NCI-H2107 (cell line): ENCODE measurements at places on chromosomes 6 and 20.

- DNase-seq = no peak
Measured at GRCh38 chr6:29336269-29336668, 32.4 kb downstream of the OR5V1 start.

- DNase-seq = no peak
Measured at GRCh38 chr6:111951497-111952085, 78.3 kb upstream of the FYN start.

DNA sequence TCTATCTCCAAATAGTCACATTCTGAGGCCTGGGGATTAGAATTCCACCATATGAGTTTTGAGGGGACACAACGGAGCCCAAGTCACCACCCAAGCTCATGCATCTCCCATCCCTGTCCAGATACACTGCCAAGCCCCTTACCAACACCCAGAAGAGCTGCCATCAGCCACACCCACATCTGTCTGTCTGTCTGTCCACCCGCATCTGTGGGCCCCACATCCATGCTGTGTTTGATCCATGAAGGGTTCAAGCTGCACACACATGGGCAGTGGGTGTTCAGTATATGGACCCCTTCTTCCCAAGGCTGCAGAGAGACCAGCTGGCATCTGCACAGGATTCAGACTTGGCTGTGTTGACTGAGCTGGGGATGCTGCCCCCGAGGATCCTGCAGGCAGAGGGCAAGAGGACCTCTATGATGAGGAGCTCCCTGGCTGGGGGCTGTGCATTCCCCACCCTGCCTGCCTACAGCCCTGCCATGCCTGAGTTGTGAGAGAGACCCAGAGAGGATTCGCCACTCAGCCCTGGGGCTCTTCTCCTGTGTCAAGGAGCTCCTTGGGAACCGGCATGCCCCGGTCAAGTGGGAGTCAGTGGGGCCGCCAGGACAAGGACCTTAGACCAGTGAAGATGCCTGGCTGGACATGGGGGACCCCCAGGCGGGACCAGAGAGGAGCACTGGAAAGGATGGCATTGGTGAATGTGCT lies 206.4 kb downstream of the SYNDIG1 start:
- DNase-seq = no peak

DNA sequence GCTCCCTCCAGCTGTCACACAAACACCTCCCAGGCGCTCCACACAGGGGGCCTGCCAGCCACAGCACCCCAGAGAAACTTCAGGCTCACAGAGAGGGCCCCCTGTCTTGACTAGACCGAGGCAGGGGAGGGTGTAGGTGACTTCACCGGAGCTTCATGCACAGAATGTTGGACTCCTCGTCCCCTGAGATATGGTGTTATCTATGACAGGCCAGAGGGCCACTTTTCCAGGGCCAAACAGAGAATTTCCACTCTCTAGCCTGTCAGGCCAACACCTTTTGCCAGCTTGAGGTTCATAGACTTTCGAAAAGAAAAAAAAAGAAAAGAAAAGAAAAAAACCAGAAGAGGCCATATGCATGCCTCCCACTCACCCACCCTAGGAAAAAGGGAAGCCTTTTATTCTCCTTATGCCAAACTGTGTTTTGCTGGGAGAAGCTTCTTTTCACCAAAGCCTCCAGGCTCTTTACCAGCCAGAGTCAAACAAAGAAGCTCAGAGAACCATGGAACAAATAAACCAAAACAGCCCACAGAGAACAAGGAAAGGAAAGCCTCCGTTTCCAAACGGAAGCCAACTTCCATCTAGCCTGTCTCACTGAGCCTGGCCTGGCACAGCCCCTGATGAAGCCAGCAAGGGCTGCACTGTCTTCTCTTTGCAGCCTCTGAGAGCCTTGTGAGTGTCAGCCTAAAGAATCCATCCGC lies 313.2 kb upstream of the JARID2 start:
- no peak for DNase-seq

DNA sequence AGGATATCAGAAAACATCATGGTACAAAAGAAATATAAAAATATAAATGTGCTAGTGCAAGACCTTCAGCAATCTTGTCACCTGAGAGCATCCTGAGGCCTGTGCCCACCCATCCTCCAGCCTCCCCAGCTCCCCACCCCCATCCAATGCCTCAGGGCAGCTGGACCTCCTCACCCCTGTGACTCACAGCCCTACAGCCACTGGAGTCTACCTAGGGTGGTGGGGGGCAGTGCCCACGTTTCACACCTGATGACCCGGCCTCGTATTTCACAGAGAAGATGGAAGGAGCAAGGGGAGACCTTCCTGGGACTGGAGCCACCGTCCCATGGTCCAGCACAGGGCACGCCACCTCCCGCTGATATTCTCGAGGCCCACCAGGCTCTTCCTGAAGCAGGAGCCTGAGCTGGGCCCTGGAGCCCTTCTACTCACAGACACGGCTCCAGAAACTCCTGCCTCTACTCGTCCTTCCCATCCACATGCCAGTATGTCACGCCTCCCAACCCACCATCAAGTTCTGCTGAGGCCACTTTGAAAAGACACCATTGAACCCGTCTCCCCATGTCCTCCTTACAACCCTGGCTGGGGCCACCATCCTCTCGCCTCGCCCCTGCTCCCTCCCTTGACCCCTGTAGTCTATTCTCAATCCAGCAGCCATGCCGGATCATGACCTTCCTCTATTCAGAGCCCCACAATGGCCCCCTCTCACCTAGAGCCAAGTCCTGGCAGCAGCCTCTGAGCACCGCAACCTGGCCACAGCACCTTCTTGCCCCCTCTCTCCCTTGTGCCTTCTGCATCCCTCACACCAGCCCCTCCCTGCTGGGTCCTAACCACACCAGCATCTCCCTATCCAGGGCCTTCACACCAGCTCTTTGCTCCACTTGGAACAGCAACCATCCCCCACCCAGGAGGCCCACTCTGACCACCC lies 13.3 kb downstream of the APMAP start:
- no peak for DNase-seq

DNA sequence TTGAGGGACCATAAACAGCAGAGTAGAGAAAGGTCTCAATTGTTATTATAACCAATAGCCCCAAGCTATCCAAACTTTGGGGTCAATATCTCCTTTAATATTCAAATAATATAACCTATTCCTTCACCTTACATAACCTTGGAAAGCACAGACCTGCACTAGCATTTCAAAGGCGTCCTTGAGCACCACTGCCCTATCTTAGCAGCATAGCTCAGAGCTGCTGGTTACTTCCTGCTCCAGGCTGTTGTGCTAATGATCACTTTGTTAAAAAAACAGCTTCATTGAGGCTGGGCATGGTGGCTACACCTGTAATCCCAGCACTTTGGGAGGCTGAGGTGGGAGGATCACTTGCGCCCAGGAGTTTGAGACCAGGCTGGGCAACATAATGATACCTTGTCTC lies 10.5 kb downstream of the SLC35D3 start:
- no peak for DNase-seq

- DNase-seq = no peak
Measured at GRCh38 chr6:169996378-169997051, 245.1 kb downstream of the ERMARD start.

- DNase-seq = no peak
Measured at GRCh38 chr20:23032056-23032749, 2.9 kb upstream of the SSTR4 start.

- DNase-seq = no peak
Measured at GRCh38 chr6:169883316-169883715, 131.9 kb downstream of the ERMARD start.

DNA sequence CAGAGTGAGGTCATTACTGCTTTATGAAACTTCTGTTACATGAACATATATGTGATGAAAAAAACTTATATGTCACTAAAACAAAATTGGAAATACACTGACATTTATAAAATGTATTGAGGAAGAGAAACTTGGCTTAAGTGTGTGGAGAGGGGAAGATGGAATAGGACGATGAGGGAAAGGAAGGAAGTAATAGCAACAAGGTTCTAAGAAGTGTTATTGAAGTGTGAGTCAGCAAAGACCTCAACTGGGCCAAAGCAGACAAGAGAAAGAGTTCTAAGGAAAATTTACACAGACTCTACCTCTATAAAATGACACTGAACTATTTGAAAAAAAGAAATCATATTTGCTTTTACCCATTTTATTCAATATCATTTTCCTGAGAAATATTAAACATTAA lies 38.3 kb downstream of the SNX3 start:
- no peak for DNase-seq

GRCh38 chr6:74879976-74880375 lies 325.9 kb downstream of the COL12A1 start:
- no peak for DNase-seq
